NCI-H1694 treated with DMSO at 0.1 percent for 48 hours (cell line): ENCODE measurements at places on chromosomes 1 and 21.
A peak's percentile ranks its signal among the peaks of the same experiment; 100 is the strongest.

GRCh38 chr1:234500269-234500668 lies 21.3 kb upstream of the TARBP1 start:
- DNase-seq, result no peak

DNA sequence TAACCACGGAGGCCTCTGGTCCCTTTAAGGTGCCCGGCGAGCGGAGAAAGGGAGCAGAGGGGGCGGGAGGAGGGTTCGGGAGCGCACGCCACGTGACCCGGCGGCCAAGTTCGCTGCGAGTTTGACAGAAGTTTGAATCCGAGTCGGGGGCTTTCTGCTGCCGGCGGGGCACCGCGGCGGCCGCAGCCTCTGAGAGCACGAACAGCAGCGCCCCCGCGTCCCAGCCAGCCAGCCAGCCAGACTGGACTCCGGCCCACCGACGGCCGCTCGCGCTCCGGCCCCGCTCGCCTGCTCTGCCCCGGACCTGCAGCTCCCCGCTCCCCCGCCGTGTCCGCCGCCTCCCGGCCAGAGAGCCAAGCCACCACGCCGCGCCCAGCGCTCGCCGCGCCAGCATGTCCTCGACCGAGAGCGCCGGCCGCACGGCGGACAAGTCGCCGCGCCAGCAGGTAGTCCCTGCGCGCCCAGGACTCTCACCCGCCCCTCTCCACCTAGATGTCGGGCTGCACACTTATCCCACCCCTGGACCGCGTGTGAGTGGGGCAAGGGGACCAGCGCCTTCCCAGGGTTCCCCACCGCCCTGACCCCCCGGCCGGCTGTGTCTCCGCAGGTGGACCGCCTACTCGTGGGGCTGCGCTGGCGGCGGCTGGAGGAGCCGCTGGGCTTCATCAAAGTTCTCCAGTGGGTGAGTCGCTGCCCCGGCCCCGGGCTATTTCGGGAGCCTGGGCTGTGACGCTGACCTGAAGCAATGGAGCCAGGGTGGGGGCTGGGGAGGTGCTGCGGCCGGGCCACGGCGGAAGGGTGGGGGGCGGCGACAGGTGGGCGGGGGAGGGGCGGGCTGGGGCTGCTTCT lies at the start of gene SYPL2:
Gene SYPL2, plus strand, starts transcription at position 95 of the 849 bp plus-strand sequence. Its CDS starts 298 bp downstream, at position 393.
- no peak for DNase-seq

DNA sequence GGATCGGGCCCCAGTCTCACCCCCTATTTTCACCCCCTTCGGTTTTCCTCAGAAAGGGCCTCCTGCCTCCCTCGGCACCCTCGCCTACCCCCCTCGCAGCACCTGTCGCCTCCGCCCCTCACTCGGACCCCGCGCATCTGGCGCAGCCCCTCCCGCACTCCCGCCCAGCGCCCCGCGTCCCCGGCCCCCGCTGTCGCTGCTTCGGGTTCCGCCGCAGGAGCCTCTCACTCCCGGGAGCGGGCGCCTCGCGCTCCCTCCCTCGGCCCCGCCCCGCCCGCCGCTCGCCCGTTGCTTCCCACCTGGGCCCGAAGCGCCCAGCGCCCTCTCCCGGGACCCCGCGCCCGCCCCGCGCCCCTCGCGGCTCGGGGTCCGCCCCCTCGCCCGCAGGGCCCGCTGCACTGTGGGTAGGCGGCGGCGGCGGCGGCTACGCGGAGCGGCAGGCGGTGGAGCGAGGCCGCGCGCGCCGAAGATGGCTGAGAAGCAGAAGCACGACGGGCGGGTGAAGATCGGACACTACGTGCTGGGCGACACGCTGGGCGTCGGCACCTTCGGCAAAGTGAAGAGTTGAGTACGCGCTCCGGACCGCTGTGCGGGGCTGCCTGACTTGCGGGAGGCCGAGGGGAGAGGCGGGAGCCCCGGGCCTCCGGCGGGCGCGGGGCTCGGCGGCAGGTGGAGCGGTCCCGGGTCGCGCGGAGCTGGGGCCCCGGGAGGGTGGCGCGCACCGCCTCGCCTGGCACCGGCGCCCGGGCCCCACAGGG lies at the start of gene PRKAA2:
Gene PRKAA2, plus strand, starts transcription at position 396 of the 758 bp plus-strand sequence. Its CDS starts 74 bp downstream, at position 470.
- DNase-seq, result peak; percentile 18

GRCh38 chr1:183283286-183283685 lies 97.2 kb downstream of the LAMC2 start:
- DNase-seq, result no peak
